Stimulated activated CD4-positive, alpha-beta T cell treated with anti-CD3 and anti-CD28 coated beads, Interleukin-15, amount 100 ng/mL, for 48 hours (primary cell): ENCODE measurements at places on chromosomes 5 and 9.

DNA sequence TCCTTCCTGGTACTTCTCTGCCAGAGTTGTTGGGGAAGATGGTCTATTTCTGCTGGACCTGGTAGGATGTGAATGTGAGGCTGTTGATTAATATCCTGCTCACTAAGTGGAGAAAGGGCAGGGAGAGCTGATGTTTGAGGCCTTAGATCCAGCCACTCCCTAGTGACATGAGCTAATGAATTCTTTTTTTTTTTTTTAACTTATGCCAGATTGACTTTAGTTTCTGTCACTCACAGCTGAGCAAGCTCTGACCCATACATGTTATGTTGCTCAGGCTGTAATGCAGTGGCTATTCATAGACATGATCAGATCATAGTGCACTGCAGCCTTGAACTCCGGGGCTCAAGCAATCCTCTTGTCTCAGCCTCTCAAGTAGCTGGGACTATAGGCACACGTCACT lies 75.1 kb upstream of the SPRY4 start:
- DNase-seq = no peak

- DNase-seq = no peak
Measured at GRCh38 chr9:89409466-89409865, 88.4 kb downstream of the SEMA4D start.

- DNase-seq = no peak
Measured at GRCh38 chr9:36485647-36486328, 85.7 kb upstream of the RNF38 start.

DNA sequence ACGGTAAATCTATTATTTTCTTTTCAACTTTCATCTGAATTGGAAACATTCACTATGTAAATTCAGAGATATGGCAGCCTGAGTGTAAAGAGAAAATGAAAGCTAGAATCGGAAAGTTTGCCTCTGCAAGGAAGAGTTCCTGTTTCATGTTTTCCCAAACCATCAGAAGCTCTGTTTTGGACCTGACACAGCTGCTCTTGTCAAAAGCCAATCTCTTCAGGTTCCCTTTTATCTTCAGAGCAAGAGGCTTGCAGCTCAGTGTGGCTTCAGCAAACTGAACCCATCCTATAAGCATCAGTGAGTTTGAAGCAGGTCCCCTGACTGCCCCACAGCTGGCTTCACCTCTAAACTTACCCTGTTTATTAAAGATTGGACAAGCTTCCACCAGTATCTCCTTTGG lies 1099.7 kb downstream of the DTWD2 start:
- no peak for DNase-seq

GRCh38 chr5:124468671-124469411 lies 277.6 kb downstream of the ZNF608 start:
- no peak for DNase-seq

GRCh38 chr9:130713286-130713960 lies 19.8 kb downstream of the EXOSC2 start:
- DNase-seq = no peak

DNA sequence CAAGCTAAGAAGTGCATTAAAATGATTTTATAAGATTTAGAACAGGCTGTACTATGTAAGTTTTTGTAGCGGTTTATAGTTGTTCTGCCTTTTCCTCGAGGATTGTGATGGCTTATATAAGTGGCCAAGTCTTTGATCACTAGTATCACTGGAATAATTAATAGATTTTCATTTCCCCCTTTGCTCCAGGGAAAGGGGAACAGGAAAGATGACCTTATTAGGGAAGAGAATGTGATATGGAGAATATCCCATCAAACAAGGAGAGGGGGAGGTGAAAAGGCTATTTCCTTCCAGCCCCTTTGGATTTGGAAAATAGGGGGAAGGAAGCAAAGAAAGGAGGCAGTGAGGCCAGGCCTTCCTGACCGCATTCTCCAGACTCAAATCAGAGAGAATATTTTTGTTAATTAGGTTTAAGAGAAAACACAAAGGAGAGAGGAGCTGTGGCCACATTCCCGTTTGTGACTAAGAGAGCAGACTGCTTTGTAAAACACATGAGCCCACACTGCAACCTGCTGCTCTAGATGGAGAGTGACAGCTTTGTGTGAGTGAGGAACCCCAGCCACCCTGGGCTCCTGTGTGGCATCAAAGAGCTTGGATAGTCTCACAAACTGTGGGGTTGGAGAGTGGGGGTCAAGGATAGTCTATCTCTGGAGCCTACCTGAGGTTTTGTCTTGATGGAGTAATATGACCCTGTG lies 359.5 kb downstream of the DTWD2 start:
- no peak for DNase-seq

DNA sequence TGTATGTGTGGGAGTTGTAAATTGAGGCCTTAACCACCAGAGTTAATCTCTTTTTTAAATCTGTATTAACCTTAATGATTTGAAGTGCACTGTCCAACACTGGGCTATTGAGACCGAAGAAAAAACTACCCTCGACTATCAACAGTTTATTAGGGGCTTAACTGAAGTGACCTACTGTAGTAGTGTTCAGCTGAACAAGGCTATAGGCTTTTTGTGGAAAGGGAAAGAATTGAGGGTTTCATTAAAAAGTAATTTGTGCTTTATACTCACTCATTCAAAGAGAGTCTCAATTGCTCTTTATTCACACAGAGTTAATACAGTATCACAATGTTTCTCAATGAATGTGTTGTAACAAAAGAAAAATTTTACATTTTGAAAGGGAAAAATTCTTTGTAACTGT lies 267.5 kb downstream of the SLF1 start:
- DNase-seq = no peak

DNA sequence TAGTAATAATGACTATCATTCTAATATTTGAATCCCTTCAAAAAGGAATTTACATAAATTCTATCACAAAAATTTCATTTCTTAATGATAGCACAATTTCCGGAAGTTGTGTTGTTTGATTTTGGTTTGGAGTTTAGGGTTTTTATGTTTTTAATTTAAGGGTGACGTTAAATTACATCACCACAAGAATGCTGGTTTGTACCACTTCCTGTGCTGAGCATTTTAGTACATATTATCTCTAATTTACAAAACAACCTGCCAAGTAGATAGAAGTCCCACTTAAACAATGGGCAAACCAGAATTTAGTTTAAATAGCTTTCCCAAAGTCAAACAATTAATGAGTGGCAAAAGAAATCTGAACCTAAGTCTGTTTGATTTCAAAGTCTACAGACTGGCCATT lies 63.4 kb downstream of the DENND1A start:
- no peak for DNase-seq

- no peak for DNase-seq
Measured at GRCh38 chr5:180097163-180097894, 25.8 kb upstream of the RNF130 start.

GRCh38 chr9:89721971-89722530 lies 117.2 kb downstream of the GADD45G start:
- no peak for DNase-seq

DNA sequence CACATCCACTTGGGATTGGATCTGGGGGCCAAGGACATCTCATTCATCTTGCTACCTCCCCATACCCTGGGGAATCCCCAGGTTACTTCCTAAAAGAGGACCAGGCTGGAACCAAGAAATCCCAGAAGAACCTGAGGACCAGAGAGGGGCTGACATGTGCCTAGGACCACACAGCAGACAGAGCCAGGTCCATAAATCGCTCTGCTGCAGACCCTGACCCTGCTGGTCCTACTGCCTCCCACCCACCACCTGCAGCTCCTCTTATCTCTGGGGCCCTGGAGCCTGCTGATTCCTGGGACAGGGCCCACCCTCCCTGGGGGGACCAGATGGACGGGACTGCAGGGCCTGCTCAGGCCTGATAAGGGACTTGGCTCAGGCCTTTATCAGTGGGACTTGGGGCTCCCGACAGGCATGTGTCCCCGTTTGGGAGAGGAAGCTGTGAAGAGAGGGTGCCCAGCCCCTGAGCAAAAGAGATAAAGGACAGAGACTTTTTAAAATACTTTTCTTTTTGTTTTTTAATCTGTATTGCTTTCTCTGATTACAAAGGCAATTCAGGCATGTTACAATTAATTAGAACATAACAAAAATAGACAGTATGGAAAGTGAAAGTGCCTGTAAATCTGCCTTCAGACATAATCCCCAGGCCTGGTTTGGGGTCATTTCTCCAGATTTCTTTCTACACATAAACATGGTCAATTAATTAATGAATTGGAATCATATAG lies 101.3 kb upstream of the LARP1 start:
- no peak for DNase-seq

GRCh38 chr9:87152256-87152655 lies 204.9 kb upstream of the GAS1 start:
- no peak for DNase-seq

GRCh38 chr9:138043061-138043410 lies 165.5 kb downstream of the CACNA1B start:
- DNase-seq = no peak

DNA sequence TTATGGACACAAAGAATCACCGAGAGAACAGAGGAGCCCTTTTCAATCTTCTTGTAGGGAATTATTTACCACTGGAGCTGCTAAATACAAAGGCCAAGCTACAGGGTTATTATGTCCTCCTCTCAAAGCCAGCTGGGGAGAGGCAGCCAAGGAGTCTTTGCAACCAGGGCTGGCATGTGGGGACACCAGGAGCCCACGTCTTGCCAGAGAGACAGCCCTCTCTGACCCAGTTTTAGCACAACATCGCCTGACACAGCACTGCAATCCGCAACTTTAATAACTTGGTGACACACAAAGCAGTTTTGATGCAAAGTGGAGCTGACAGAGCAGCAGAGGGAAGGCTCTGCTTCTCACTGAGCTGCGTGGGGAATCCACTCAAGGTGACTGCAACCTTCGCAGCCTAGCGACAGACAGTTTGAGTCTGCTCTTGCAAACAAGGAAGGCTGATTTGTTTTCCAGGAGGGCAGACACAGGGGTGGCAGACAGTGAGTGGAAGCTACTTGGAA lies 33.6 kb downstream of the TLR4 start:
- DNase-seq = no peak

DNA sequence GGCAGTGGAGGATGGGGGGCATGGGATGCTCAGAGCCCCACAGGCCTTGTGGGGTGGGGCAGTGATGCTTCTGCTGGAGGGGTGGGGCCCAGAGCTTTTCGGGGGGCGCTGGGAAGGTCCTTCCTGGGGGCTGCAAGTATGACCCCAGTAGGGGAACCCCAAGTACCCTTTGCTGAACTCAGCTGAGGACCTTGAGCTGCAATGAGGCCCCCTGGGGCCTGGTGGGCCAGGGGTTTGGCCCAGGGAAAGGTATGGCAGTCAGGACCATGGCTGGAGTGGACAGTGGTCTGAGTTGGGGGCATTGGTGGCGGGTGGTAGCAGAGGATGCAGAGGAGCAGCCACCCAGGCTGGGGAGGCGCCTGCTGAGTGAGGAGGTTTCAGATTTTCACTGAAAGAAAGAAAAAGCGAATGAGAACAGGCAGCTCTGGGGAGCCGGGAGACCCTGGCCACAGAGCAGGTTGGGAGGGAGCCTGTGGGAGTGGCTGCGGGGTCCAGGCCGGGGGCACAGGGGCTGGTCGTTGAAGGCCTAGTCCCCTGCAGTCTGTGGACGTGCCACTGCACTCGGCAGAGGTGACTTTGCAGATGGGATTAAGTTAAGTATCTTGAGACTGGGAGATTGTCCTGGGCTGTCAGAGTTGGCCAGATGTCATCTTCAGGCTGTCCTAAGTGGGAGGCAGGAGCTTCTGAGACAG lies 19.2 kb downstream of the WNK2 start:
- DNase-seq = no peak

GRCh38 chr5:128490761-128491160 lies 47.3 kb downstream of the FBN2 start:
- DNase-seq = no peak

GRCh38 chr5:95241161-95241560 lies 43.7 kb downstream of the MCTP1 start:
- DNase-seq = no peak

DNA sequence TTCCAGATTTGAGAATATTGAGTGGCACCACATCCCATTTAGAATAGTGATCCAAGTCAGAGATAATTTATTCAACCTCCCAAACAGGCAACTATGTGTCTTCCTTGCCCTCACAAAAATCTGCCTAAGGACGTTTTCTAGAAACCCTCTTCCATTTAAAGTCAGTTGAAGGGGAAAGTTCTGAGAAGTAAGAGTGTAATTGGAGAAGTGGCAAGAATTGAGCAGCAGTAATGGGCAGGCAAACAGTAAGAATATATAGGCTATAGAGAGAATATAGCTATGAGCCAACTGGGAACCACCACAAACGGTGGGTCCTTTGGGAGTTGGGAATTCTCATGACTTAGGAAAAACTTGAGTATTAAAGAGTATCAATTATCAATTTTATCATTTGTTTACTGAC lies 31.1 kb upstream of the CETN3 start:
- no peak for DNase-seq

GRCh38 chr9:136472640-136473353 lies 10.0 kb downstream of the SEC16A start:
- no peak for DNase-seq

DNA sequence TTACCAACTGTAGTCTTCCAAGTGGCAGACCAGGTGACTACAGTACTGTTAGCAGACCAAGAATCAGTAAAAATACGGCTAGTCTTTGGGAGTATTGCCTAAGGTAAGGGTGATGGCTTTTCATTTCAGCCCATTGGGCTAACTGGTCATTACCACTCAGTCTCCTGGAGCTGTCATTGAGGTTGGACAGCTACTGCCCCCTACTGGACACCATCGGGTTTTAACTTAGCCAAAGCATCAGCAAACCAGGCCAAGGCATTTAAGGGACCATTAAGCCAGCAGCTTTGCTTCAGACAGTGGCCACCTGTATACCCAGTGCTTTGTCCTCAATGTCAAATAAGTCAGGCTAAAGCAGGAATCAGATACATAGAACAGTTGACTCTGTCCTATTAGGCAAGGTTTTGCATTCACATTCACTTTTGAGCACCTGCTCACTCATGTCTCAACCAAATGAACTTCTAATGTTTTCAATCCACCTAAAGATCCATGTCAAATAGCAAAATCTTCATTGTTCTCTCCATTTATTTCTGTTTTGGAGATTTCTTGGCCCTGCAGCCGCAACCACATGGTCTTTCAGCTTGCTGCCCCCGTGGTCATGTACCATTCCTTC lies 117.2 kb downstream of the INVS start:
- DNase-seq = peak; percentile 59

DNA sequence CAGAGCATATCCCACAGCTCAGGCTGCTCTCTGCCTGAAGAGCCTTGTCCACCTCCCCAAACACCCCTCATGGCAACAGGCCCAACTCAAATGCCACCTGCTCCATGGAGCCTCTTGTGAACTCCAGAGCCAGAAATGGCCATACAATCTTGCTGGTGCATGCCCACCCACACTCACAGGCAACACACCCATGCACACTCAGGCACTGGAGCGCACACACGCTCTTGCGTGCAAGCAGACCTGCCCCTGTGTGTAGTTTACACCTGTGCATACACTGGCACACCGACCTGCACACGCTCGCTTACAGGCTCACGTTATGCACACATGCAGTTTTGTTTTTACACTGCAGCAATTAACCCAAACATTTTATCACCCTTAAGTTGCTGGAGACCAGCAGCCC lies 40.0 kb downstream of the HRH2 start:
- DNase-seq = no peak

- no peak for DNase-seq
Measured at GRCh38 chr5:133147411-133147810, 95.6 kb downstream of the HSPA4 start.

GRCh38 chr5:123181394-123181801 lies 92.4 kb downstream of the PRDM6 start:
- no peak for DNase-seq

- no peak for DNase-seq
Measured at GRCh38 chr5:109962882-109963603, 273.3 kb downstream of the MAN2A1 start.
